ENCODE measurements at places on chromosomes 13 and 19.

DNA sequence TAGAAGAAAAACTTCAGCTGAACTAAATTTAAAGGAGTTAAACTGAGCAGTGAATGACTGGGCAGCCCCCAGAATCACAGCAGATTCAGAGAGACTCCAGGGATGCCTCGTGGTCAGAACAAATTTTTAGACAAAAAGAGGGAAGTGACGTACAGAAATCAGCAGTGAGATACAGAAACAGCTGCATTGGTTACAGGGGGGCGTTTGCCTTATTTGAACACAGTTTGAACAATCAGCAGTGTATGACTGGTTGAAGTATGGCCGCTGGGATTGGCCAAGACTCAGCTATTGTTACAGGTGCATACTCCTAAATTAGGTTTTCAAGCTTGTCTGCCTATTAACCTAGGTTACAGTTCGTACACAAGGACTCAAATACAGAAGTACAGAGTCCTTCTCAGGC is 2.2 kb upstream of the SPRYD7 start:
- no peak for DNase-seq

DNA sequence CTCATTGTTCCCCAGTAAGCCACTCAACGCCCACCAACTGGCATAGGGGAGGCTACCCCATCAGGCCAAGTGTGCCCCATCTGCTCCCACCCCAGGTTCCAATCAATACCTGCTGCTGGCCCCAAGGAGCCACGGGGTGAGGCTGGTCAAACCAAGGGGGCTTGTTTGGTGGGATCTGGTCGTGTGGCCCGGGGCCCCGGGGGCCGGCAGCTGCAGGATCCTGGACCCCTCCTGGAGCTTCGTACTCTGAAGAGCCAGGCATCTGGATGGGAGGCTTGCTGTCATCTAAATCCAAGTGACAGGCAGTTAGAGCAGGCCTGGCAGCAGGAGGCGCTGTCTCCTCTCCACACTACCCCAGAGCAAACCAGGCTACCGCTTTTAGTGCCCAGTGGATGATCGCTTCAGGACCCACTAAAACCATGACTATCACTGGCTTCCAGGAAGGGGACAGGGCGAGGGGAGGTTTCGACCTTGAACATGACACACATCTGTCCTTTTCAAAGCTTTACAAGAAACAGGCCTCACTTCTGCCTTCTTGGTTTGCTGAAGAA is 14.2 kb downstream of the CHERP start:
- no peak for DNase-seq

GRCh38 chr13:62613819-62614218 is 1198.2 kb upstream of the PCDH20 start:
- DNase-seq: no peak

- no peak for DNase-seq
These were observed 12.6 kb upstream of the GARRE1 start for GRCh38 chr19:34241513-34242337.

All from fibroblast of skin of right quadriceps (primary cell).